ENCODE measurements at places on chromosomes 2 and 18. TPM values are rescaled to one million over a fixed set of nuclear protein-coding genes. Genes with fewer than 3 reads are reported as not detected.

DNA sequence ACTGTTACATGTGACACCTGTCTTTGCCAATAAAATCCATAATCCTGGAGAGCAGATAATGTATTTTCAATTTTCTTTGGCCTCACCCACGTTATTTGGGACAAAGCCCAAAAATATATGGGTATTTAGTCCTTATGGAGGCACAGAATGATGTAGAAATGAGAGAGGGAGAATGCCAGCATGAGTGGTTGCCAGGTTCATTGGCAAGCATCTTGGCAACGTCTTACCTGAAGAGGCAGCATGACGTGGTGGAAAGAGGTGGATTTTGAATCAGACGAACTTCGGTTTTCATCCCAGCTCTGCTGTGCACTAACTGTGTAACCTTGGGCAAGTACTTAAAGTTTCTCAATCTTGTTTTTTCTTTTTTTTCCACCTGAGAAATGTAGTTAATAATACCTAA, 969.6 kb upstream of the PIK3C3 start:
- DNase-seq = no peak

- DNase-seq = no peak
These were observed 31.9 kb downstream of the SMAD7 start for GRCh38 chr18:48918660-48919456.

DNA sequence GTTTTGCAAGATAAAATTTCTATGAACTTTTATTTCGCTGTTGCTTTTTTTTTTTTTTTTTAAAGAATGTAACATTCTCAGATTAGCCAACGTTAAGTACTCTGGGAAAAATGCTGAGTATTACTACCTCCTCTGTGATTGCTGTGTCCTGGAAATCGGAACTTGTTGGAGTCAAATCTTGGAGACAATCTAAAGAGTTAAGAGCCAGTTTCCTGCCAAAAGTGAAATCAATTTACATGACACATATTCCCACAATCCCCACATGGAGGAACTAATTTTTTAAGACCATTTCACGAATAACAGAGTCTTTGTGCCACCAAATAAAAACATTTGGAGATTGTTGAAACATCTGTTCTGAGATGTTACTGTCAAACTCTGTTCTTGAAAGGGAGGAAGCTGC, 127.8 kb downstream of the MEP1B start:
- no peak for DNase-seq

- no peak for DNase-seq
These were observed 236.1 kb downstream of the VAPA start for GRCh38 chr18:10149768-10150556.

- no peak for DNase-seq
These were observed 16.9 kb downstream of the ATL2 start for GRCh38 chr2:38360177-38360576.

DNA sequence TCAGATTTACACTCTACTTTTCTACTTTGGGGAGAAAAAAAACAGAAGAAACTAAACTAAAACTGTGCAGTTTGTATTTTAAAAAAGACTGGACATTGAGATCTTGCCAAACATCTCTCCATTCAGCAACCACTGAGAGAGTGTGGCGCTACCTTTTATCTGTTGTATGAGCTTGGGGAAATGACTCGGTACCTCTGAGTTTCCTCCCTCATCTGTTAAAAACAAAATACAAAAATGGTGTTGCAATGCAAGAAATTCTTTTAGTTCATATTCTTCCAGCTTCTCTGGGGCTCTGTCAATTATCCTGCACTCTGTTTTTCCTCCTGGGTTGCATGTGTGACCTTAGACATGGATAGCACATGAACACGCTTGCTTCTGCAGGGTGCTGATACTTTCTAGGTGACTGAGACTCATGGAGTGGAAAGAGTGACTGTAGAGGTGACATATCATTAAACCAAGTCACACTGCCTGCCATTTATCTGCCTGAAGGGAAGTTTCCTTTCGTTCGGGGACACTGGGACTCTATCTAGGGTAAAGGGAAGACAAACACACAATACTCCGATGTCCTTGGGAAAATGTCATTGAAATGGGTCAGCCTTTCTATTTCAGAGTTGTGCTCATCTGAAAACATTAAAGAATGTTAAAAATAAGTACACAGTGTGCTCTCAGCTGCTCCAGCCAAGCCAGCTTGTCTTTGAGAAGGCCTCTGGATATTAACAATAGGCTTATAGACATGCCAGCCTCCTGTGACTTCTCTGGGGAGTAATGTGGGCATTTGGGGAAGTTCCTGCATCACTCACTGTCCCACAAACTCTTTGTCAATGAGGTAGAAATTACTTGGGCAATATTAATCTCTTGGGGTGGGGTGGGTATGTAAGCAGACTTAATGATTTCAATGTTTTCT, 91.4 kb downstream of the TRIB2 start:
- DNase-seq = no peak

- no peak for DNase-seq
These were observed 3.7 kb upstream of the SERPINB10 start for GRCh38 chr18:63903851-63904570.

GRCh38 chr2:22377268-22377667, 1007.7 kb upstream of the KLHL29 start:
- no peak for DNase-seq

GRCh38 chr2:160220026-160220425, 20.0 kb upstream of the ITGB6 start:
- no peak for DNase-seq

GRCh38 chr2:120594856-120595685, 140.6 kb upstream of the GLI2 start:
- DNase-seq = no peak

- DNase-seq = no peak
These were observed 458.3 kb upstream of the SLC14A2 start for GRCh38 chr18:45156946-45157345.

GRCh38 chr2:160494201-160494644, 616 bp upstream of the RBMS1 start:
- no peak for DNase-seq

DNA sequence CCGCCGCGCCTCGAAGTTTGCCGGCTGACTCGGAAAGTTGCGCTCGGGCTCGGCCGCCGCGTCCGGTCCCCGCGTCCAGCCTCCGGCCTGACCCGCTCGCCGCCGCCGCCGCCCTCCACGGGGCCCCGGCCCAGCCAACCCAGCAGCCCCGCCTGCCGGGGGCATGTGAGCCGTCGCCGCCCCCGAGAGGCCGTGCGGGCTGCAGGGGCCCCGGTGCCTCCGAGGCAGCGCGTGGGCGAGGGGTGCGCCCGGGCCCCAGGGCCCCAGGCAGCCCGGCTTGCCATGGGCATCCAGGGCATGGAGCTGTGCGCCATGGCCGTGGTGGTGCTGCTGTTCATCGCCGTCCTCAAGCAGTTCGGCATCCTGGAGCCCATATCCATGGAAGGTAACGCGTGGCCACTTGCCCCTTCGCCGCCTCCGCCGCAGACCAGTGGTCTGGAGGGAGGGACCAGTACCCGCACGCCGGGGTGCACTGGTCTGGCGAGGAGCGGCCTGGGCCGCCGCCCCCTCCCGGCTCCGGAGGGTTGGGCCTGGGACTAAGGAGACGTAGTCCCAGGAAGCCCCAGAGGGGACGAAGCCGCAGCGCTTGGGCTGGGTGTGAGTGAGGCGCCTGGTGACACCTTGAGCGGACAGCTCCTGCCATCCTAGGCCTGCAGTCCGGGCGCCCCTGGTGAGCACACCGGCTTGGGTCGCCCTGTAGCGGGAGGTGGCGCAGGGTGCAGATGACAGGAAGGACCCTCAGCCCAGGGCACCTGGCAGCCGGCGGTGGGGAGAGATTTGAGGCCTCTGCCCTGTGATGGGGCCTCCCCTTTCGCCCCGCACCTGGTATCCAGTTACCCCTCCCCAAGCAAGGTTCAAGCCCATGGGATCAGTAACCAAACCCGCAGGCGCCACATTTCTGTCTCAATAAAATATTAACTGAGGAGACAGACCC, 49.9 kb downstream of the KCNIP3 start:
- no peak for DNase-seq

DNA sequence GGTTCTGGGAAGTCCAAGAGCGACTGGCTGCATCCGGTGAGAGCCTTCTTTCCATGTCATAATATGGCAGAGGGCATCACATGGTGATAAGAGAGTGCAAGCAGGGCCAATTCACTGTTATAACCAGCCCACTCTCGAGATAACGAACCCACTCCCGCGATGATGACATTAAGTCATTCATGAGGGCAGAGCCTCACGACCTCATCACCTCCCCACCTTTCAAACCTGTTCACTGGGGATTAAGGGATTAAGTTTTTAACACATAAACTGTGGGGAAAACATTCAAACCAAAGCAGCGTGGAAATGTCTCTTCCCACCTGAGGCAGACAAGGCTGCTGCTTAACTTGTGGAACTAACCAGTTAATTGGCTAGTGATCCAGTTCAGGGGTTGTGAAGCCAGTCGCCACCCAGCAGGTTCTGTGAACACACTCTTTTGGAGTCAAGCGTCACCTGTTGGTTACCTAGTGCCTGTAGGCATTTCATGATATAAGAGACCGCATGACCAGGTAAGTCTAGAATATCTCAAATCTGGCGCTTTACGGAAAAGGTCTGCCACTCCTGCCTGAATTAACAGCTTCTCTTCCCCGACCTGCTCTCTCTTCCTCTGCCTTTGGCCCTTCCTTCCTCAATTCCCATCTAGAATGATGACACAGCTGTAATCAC, 54.3 kb downstream of the EDAR start:
- DNase-seq = no peak

DNA sequence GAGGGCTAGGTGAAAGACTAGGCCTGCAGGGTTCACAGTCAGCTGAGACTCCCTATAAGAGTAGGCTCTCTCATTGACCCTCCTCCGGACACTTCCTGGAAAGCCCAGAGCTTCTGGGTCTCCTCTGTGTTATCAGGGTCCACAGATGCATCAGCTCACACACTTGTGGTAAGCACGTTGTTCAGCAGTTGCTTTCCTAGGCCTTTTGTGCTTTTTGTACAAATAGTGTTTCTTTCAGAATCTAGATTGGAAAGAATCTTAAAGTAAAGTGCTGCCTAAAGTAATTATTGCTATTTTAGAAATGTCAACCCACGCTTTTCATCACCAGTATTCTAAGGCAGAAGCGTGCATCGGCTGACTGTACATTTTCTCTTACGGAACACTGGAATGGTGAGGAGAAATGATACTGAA, 15.5 kb downstream of the SLC9A2 start:
- DNase-seq = no peak

DNA sequence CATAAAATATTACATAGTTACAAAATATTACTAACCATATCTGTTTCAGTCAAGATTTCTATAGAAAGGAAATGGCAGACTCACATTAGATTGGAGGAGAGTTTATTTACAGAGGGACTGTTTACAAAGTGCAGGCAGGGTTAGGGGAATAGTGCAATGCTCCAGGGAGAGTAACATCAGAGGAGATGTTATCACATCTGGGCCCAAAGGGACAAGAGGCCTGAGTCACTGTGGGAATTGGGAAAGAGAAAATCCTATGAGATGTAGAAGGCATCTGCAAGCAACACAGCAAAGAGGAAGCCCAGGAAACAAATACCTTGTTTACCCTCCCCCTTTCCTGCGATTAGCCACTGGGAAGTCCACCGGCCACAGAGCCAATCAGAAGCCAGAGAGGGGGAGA, 227.3 kb upstream of the TANK start:
- DNase-seq = no peak

DNA sequence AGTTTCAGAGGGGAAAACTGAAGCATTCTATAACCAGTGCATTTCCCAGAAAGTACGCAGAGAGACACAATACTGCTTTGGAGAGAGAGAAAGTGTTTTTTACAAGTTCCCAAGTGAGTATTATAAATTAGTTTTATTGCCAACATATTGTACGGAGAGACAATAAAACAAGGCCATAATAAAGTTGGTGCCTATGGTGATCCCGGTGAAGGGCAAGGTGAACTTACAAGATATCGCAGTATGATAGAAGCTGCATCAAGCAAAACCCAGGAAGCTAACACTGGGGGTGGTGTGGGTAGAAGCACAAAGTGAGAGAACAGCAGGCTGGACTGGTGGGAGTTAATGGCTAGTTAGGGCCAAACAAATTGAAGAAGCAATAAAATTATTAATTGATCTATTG, 7.5 kb downstream of the TMSB10 start:
- no peak for DNase-seq

DNA sequence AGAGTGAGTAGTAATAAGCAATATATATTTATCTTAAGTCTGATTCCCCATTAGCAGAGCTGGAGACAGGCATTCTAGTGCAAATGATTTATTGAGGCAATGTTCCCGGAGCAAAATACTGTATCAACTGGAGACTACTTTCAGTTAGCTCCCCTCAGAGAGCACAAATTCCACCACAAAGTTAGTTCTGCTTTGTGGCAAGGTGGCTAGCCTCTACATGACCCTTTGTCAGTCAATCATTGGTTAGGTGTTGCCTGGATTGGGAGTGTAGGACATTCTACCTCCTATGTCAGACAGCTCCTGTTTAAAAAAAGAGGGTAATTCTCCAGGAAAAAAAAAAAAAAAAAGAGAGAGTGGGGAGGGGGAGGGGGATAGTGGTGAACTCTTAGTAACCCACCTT, 402.2 kb downstream of the NR4A2 start:
- no peak for DNase-seq

DNA sequence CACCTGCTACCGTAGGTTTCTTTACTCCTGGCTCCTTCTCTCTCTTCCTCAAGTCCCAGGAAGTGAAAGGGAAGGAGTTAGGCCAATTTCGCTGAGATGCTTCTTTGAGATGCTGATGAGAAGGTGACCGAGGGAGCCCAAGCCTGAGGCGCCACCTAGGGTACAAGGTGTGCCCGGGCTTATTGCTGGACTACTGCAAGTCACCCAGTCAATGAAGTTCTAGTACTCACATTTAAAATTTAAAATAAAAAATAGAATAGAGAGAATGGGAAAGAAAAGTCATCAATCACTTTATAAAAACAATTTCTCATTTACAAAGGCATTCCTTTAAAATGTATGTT, 45.3 kb downstream of the ACAA2 start:
- no peak for DNase-seq

- no peak for DNase-seq
These were observed 633.4 kb upstream of the CELF4 start for GRCh38 chr18:38198956-38199355.

STK11IP gene
- polyA plus RNA-seq = 11.3 TPM

XDH gene
- polyA plus RNA-seq = not detected

CNRIP1 gene
- polyA plus RNA-seq = not detected

LRRFIP1 gene
- polyA plus RNA-seq = 120 TPM

DCDC2C gene
- polyA plus RNA-seq = not detected

GYPC gene
- 80.7 TPM for polyA plus RNA-seq

ANKRD30B gene
- not detected for polyA plus RNA-seq

CAVIN2 gene
- not detected for polyA plus RNA-seq

DAW1 gene
- polyA plus RNA-seq = not detected

TLX2 gene
- 3.8 TPM for polyA plus RNA-seq
